T47D (cell line): ENCODE measurements at places on chromosomes 2 and 18.

- no peak for DNase-seq
Measured at GRCh38 chr2:73156539-73157124, 43.9 kb upstream of the RAB11FIP5 start.

DNA sequence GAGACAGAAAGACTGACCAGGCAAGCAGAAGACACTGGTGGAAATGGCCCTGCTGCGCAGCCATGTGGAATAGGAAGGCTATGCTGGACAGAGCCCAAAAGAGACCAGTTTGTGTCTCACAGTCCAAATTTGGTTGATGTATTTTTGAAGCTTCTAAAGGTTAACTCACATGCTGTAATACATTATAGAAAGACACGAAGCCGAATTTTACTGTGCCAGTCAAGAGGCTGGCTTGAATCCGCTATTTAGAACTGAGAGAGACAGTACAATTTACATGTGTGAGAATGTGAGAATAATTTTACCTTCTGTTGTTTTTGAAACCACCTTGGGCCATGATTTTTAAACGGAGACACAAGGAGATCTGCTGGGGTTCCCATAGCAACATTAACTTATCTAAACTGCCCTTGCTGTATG is 113.6 kb downstream of the METTL8 start:
- DNase-seq: no peak

GRCh38 chr2:144323946-144324345 is 196.0 kb downstream of the ZEB2 start:
- DNase-seq: no peak

DNA sequence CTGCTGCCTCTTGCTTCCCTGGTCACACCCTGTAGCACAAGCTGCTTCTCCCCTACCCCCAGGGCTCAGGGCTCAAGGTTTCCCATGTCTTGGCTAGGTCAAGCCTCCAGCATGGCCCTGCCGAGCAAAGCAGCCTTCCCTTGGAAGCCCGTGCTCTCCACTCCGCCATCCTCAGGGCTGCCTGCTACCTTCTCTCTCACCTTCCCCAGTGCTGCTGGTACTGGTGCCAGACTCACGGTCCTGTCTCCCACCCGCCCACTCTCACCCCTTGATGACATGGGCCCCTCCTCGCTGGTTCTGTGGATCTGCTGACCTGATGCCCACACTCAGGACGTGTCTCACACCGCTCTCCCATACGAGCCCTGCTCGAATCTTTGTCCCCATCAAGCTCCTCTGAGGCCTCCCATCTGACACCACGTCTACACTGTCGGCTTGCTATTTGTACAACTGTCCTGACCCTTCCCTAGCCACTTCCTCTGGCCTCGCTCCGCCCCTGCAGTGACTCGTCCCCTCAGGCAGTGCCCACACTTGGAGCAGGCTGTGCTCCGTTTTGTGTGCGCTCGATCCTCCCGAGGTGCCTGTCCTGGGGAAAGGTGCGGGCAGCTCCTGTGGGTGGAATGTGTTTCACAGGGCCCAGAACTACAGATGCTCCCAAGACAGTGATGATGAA is 49.9 kb downstream of the ZAP70 start:
- no peak for DNase-seq

DNA sequence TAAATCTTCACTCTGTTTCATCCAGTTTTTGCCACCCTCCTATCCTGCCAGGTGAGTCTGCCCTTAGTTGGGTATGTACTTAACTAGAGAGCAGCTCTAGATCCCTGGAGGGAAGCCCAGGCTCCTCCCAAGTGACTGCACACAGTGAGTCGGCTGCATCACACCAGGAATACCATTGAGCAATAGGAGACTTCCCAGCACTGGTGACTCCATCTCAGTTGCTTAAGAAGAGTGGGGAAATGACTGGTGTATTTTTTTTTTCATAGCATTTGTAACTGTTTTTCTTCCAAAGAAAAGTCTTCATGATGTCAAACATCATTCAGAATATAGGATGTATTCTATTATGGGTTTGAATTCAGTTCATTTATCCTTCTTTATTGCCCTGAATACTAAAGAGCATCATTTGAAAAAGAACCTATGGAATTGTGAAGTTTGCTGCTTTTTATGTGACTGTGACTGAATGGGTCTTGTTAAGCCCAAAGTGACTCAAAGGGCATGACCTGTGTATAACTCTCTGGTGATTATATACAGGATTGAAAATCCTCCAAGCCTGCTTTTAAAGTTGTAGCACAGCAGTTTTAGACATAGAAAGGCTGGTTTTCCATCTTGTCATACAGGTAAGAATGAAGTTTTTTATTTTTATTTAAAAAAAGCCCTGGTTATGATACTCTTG is 84.3 kb downstream of the MAP3K20 start:
- DNase-seq: peak; percentile 72

DNA sequence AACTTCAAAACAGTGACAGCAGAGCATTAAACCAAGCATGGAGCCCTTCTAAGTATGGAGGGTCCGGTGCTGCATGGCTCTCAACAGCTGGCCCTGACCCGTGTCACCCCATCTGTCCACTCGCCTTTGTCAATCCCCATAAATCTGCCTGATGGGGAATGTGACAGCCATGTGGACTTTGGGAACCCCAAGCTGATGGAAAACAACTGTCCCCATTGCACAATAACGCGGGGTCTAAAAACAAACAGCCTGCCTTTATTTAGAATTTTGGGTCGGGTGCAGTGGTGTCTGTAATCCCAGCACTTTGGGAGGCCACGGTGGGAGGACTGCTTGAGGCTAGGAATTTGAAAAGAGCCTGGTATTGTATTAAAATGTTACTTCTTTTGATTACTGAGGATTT is 17.1 kb upstream of the THADA start:
- DNase-seq: no peak

DNA sequence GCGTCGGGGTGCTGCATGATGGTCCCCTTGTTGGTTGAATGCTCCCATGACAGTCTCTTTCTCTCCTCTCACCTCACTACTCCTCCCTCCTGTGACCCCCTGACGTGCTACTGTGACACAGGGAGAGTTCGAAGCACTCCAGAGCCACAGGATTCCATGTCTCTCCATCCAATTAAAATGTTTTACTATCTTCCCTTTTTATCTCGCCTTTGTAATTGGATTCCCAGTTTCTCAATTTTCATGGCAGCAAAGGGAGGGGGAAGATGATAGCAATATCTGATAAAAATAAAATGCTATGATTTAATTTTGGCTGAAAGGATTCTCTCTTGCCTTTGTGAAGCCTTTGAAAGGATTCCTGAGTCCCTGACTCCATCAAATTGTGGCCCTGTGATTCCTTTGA is 271.9 kb upstream of the SLC14A2 start:
- no peak for DNase-seq

DNA sequence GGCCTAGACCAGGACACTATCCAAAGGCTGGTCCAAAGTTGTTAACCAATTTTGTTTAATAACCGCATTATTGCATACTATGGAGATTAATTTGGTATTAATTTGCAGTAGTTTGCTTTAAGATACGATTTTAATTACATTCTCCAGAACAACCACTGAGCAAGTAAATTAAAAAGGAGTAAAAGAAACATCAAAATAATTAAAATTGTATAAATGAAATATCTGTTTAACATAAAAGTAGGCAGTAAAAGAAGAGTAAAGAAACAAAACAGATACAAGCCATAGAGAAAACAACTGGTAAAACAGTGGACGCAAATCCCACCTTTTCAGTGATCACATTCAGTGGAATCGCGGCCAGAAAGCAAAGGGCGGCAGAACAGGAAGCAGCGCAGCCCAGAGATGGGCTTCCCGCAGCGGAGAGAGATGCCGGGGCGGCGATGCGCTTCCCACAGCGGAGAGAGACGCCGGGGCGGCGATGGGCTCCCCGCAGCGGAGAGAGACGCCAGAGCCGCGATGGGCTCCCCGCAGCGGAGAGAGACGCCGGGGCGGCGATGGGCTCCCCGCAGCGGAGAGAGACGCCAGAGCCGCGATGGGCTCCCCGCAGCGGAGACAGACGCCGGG is 176.8 kb downstream of the RTP5 start:
- no peak for DNase-seq
